ENCODE measurements at places on chromosomes 7 and 10.

GRCh38 chr10:78328592-78329404 lies 295.1 kb downstream of the RPS24 start:
- H3K4me1 ChIP-seq = peaks cover 32% of the 10 kb centered on the region
- no peaks in the 10 kb centered on the region for H3K36me3 ChIP-seq
- H3K27me3 ChIP-seq = no peaks in the 10 kb centered on the region
- no peak overlapping the region for H3K4me3 ChIP-seq
- no peak for DNase-seq

GRCh38 chr10:78729800-78730199 lies 339.0 kb upstream of the ZMIZ1 start:
- peaks cover 15% of the 10 kb centered on the region for H3K4me1 ChIP-seq
- no peak overlapping the region for H3K4me3 ChIP-seq
- H3K36me3 ChIP-seq = no peaks in the 10 kb centered on the region
- no peaks in the 10 kb centered on the region for H3K27me3 ChIP-seq
- H3K27ac ChIP-seq = no peak overlapping the region

- H3K4me3 ChIP-seq = peak overlapping the region; percentile 71
- peaks cover 18% of the 10 kb centered on the region for H3K4me1 ChIP-seq
- H3K27me3 ChIP-seq = peaks cover 8% of the 10 kb centered on the region
- H3K36me3 ChIP-seq = no peaks in the 10 kb centered on the region
- no peak for DNase-seq
These were observed 3.0 kb upstream of the FGF8 start for GRCh38 chr10:101778781-101779543.

DNA sequence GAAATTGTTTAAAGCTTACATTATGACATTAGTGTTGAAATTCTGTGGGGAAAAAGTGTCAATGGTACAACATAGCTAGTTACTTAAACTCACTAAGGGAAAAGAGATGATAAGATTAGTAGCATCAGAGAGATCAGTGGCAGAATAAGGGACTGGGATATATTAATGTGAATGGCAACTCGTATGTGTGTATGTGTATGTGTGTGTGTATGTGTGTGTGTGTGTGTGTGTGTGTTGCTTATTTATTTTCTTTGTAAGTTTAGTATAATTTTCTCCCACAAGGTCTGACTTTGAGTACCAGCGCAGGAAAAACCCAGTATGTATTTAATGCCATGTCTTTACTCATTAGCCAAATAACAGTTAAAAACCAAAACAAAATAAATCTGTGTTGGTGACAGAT lies 256.1 kb downstream of the ARHGAP21 start:
- no peaks in the 10 kb centered on the region for H3K36me3 ChIP-seq
- H3K27ac ChIP-seq = no peak overlapping the region
- no peak for DNase-seq
- H3K27me3 ChIP-seq = no peaks in the 10 kb centered on the region
- no peak overlapping the region for H3K4me3 ChIP-seq
- H3K4me1 ChIP-seq = peaks cover 36% of the 10 kb centered on the region

DNA sequence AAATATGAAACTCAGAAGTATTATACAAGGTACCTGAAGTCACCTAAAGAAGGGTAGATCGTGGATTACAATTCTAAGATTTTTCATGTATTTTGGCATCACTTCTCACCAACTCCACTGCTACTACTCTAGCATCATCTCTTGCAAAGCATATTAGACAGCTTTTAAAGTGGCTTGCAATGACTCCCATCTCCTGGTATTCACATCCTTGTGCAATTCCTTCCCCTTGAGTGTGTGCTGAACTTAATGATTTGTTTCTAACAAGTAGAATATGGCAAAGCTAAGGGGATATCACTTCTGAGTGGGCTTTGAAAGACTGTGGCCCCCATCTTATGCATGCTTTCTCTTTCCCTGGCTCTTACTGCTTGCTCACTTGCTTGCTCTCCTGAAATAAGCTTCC lies 280.2 kb downstream of the SNX13 start:
- no peaks in the 10 kb centered on the region for H3K27me3 ChIP-seq
- no peak for DNase-seq
- H3K4me1 ChIP-seq = no peaks in the 10 kb centered on the region
- H3K4me3 ChIP-seq = no peak overlapping the region
- H3K27ac ChIP-seq = no peak overlapping the region
- no peaks in the 10 kb centered on the region for H3K36me3 ChIP-seq

- H3K4me3 ChIP-seq = no peak overlapping the region
- no peak overlapping the region for H3K27ac ChIP-seq
- H3K4me1 ChIP-seq = peaks cover 14% of the 10 kb centered on the region
- DNase-seq = no peak
These were observed 223.6 kb upstream of the CELF2 start for GRCh38 chr10:10794046-10794445.

- H3K36me3 ChIP-seq = no peaks in the 10 kb centered on the region
- no peak overlapping the region for H3K27ac ChIP-seq
- no peak overlapping the region for H3K4me3 ChIP-seq
- H3K27me3 ChIP-seq = no peaks in the 10 kb centered on the region
- H3K4me1 ChIP-seq = no peaks in the 10 kb centered on the region
- DNase-seq = no peak
These were observed 54.0 kb downstream of the ANK3 start for GRCh38 chr10:60335708-60336107.

- H3K36me3 ChIP-seq = no peaks in the 10 kb centered on the region
- DNase-seq = no peak
These were observed 338.9 kb upstream of the MBL2 start for GRCh38 chr10:53111529-53111928.

- H3K4me3 ChIP-seq = peak overlapping the region; percentile 73
- peaks cover 16% of the 10 kb centered on the region for H3K4me1 ChIP-seq
- no peak for DNase-seq
- H3K27me3 ChIP-seq = no peaks in the 10 kb centered on the region
These were observed 462 bp downstream of the KIAA1549 start for GRCh38 chr7:138980563-138981291.

GRCh38 chr7:55366461-55367070 lies 1.4 kb downstream of the LANCL2 start:
- H3K4me3 ChIP-seq = peak overlapping the region; percentile 97
- no peaks in the 10 kb centered on the region for H3K36me3 ChIP-seq
- no peaks in the 10 kb centered on the region for H3K27me3 ChIP-seq

GRCh38 chr10:22252801-22253579 lies 35.2 kb upstream of the EBLN1 start:
- H3K27ac ChIP-seq = peak overlapping the region; percentile 97
- no peaks in the 10 kb centered on the region for H3K36me3 ChIP-seq
- no peaks in the 10 kb centered on the region for H3K27me3 ChIP-seq
- H3K4me3 ChIP-seq = peak overlapping the region; percentile 77

GRCh38 chr10:23325132-23325531 lies 19.5 kb downstream of the C10orf67 start:
- H3K4me3 ChIP-seq = no peak overlapping the region
- no peaks in the 10 kb centered on the region for H3K27me3 ChIP-seq
- no peaks in the 10 kb centered on the region for H3K36me3 ChIP-seq
- H3K4me1 ChIP-seq = no peaks in the 10 kb centered on the region
- H3K27ac ChIP-seq = no peak overlapping the region
- DNase-seq = no peak

DNA sequence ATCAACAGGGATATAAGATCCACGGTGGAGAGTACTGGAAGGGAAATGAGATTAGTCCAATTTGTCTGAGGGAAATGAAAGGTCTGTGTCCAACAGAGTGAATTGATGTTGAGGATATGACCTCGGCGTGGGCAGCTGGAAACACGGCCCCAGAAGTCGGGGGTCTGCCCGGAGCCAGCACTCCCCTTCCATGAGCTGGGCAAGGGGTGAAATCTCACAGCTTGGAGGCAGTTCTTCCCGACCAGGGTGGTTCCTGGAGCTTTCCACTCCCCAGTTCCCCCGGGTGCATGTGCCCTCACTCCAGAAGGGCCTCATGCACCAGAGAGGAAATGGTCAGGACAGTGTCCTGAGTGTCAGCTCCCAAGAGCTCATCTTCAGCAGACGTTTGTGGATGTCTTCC lies 264.7 kb upstream of the PPP2R2D start:
- no peaks in the 10 kb centered on the region for H3K36me3 ChIP-seq
- no peaks in the 10 kb centered on the region for H3K4me1 ChIP-seq
- H3K27me3 ChIP-seq = no peaks in the 10 kb centered on the region
- no peak for DNase-seq
- H3K4me3 ChIP-seq = no peak overlapping the region

GRCh38 chr10:104300002-104300735 lies 31.2 kb downstream of the GSTO2 start:
- no peaks in the 10 kb centered on the region for H3K36me3 ChIP-seq
- peak; percentile 66 for DNase-seq
- no peaks in the 10 kb centered on the region for H3K27me3 ChIP-seq
- peak overlapping the region; percentile 47 for H3K4me3 ChIP-seq
- H3K27ac ChIP-seq = peak overlapping the region; percentile 96
- H3K4me1 ChIP-seq = peaks cover 19% of the 10 kb centered on the region

GRCh38 chr10:33930079-33930478 lies 595.6 kb upstream of the NRP1 start:
- H3K36me3 ChIP-seq = no peaks in the 10 kb centered on the region
- no peaks in the 10 kb centered on the region for H3K4me1 ChIP-seq
- DNase-seq = no peak
- no peak overlapping the region for H3K4me3 ChIP-seq
- H3K27me3 ChIP-seq = no peaks in the 10 kb centered on the region

- H3K4me1 ChIP-seq = no peaks in the 10 kb centered on the region
- no peak overlapping the region for H3K27ac ChIP-seq
- H3K27me3 ChIP-seq = no peaks in the 10 kb centered on the region
- no peak overlapping the region for H3K4me3 ChIP-seq
- no peak for DNase-seq
These were observed 200.6 kb downstream of the TWIST1 start for GRCh38 chr7:18916826-18917225.

- no peak for DNase-seq
- no peaks in the 10 kb centered on the region for H3K4me1 ChIP-seq
- no peak overlapping the region for H3K4me3 ChIP-seq
These were observed 125.3 kb downstream of the GPR158 start for GRCh38 chr10:25300073-25300472.

GRCh38 chr7:96074871-96075270 lies 247.0 kb downstream of the SLC25A13 start:
- no peaks in the 10 kb centered on the region for H3K27me3 ChIP-seq
- H3K4me3 ChIP-seq = no peak overlapping the region
- no peak overlapping the region for H3K27ac ChIP-seq

DNA sequence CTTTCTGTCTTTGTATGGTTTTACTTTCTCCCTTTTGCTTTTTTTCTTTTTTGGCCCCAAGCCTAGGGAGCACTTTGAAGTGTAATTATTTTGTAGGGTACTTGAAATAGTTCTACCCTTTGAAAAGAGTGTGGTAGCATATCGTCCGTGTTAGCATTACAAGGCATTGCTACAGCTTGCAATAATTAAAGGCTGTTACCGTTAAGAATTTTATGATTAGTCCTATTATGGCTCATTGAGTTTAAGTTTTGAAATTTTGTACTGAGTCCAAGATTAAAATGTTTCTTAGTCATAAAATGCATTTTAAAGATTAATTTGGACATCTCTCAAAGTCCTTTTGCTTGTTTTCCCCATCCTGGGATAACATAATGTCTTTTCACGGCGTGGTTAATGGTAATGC lies 490.0 kb upstream of the LRRN3 start:
- H3K4me1 ChIP-seq = no peaks in the 10 kb centered on the region
- H3K27ac ChIP-seq = no peak overlapping the region
- no peak for DNase-seq
- H3K36me3 ChIP-seq = no peaks in the 10 kb centered on the region

GRCh38 chr7:100546926-100547800 lies 8.2 kb downstream of the AGFG2 start:
- H3K36me3 ChIP-seq = peaks cover 8% of the 10 kb centered on the region
- peaks cover 57% of the 10 kb centered on the region for H3K4me1 ChIP-seq
- no peaks in the 10 kb centered on the region for H3K27me3 ChIP-seq
- DNase-seq = no peak

DNA sequence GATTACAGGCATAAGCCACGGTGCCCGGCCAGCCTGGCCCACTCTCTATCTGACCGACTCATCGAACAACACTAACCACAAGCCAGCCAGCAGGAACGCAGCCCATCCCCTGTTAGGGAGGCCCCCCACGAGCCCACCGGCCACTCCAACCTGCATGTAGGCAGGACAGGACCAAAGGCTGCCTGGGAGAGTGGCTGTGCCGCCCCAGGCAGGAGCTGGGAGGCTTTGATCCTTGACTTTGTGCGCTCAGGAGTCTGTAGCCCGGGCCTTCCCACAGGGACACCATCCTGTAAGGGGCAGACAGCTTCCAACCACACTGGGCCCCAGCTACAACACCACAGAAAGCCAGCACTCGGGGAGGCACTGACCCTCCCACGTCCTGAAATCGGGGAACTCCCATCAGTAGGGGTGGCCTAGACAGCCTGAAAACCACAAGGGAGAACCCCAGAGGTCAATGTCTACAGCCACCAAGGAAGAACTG lies 29.4 kb downstream of the GRID1 start:
- H3K27ac ChIP-seq = no peak overlapping the region
- DNase-seq = no peak
- no peaks in the 10 kb centered on the region for H3K27me3 ChIP-seq
- no peaks in the 10 kb centered on the region for H3K4me1 ChIP-seq
- H3K4me3 ChIP-seq = no peak overlapping the region
- no peaks in the 10 kb centered on the region for H3K36me3 ChIP-seq

DNA sequence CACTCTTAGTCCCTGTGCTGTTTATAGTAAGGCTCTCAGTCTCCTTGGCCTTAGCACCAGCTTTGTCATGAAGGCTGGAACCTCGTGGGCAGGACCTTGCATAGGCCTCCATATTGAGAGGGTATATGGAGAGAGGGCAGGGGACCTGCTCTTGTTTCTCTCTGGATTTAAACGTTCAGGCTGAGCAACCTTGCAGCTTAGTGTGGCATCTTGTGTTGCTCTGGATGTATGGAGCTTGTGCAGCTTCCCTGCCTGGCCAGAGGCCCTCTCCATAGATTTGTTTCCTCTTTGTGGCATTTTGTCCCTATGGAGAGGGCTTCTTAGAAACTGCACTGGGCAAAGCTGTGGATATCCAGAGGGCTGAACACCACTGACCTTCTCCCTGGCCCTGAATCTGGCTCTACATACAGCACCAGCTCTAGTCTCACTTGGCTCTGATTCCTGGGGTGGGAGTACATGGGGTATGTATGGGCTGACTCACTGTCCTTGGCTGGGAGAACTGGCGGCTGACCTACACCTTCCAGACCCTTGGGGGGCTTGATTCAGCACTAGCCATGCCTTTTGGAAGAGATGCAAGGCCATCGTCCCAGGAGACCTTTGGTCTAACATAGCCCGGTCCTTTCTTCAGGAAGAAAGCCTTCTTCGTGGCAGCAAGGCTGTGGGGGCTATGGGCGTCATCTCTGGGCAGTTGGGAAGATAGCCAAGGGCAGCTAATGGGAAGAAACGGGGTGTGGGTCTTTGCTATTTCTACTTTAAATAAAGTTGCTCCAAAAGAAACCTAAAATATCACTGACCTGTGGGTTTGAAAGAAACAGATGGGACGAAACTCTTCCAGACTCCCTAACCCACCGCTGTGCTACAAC lies 30.5 kb downstream of the ITPRIP start:
- H3K36me3 ChIP-seq = peaks cover 8% of the 10 kb centered on the region
- no peak overlapping the region for H3K27ac ChIP-seq
- H3K27me3 ChIP-seq = no peaks in the 10 kb centered on the region
- no peak for DNase-seq

GRCh38 chr7:33495207-33495606 lies 365.8 kb downstream of the BBS9 start:
- peaks cover 9% of the 10 kb centered on the region for H3K4me1 ChIP-seq
- no peaks in the 10 kb centered on the region for H3K36me3 ChIP-seq
- peak overlapping the region; percentile 29 for H3K4me3 ChIP-seq
- no peak for DNase-seq

- no peaks in the 10 kb centered on the region for H3K36me3 ChIP-seq
- no peaks in the 10 kb centered on the region for H3K4me1 ChIP-seq
- DNase-seq = no peak
- H3K27me3 ChIP-seq = no peaks in the 10 kb centered on the region
These were observed 13.5 kb downstream of the MACROH2A2 start for GRCh38 chr10:70066190-70066589.
